CD4-positive, CD25-positive, alpha-beta regulatory T cell (primary cell): ENCODE measurements at places on chromosomes 11 and 22. TPM values are rescaled to one million over a fixed set of nuclear protein-coding genes. Genes with fewer than 3 reads are reported as not detected.

The PTPRCAP gene
- 291 TPM for total RNA-seq

DNA sequence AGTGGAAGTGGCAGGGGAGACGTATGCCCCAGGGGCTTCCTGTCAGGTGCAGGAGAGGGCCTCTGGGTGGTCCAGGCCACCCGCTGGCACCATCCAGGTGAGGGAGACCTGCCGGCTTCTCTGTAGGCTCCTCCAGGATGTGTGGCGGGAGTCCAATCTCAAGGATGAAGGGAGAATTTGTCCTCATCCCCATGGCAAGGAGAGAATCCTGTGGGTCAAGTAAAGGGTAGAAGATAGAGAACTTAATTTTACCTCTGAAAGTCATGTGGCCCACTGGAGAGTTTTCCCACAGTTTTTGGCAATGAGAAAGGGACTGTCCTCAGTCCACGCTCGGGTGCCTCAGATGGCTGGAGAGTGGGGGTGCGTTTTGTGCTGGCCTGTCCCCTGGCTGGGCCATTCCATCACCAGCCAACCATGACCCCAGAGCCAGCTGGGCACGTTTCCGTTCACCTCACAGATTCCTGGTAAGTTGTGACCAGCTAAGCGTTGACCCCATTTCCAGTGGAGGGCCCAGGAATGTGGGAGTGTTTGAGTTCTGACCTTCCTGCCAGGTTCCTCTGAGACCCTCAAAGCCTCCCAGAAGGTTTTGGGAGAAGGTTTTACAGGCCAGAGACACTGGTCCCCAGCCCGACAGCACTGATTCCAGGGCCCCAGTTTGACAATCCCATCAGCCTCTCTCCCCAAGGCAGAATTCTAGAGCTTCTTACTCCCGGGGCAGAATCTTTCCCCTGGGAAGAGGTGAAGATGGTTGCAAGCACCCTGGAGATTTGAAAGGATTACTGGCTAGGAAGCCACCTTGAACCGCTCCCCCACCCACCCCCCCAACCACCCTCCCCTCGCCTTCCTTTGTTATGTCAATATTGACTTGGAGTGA lies 2.6 kb downstream of the OVOL1 start:
- H3K27me3 ChIP-seq: peaks cover 14% of the 10 kb centered on the region
- H3K27ac ChIP-seq: no peak overlapping the region
- no peak for DNase-seq

GRCh38 chr11:12503039-12503484 lies 125.7 kb downstream of the PARVA start:
- no peak overlapping the region for H3K27ac ChIP-seq
- H3K27me3 ChIP-seq: no peaks in the 10 kb centered on the region

- H3K36me3 ChIP-seq: no peaks in the 10 kb centered on the region
- H3K4me1 ChIP-seq: no peaks in the 10 kb centered on the region
- H3K4me3 ChIP-seq: no peak overlapping the region
- no peaks in the 10 kb centered on the region for H3K27me3 ChIP-seq
- no peak for DNase-seq
- no peak overlapping the region for H3K27ac ChIP-seq
Observed at GRCh38 chr11:1218788-1219445, 3.9 kb upstream of the MUC5B start.

DNA sequence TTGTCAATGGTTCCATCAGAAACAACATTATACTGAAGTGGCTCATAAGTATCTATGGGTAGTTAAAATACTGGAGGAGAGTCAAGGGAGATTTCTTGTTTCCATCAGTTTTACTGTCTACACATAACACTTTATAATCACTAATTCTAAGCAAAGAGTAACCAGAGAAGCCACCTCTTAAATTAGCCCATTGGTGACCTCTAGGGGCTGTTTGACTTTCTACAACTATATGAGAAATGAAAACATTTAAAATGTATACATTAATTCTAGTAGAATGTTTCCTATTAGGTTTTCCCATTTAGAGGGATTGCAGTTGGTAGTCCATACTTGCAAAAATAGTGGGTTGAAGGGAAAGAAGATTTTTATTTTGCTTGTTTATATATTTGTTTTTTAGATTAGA lies 504.3 kb downstream of the FAM181B start:
- no peak overlapping the region for H3K27ac ChIP-seq
- no peaks in the 10 kb centered on the region for H3K27me3 ChIP-seq
- no peak overlapping the region for H3K4me3 ChIP-seq
- no peaks in the 10 kb centered on the region for H3K36me3 ChIP-seq
- DNase-seq: no peak
- no peaks in the 10 kb centered on the region for H3K4me1 ChIP-seq

DNA sequence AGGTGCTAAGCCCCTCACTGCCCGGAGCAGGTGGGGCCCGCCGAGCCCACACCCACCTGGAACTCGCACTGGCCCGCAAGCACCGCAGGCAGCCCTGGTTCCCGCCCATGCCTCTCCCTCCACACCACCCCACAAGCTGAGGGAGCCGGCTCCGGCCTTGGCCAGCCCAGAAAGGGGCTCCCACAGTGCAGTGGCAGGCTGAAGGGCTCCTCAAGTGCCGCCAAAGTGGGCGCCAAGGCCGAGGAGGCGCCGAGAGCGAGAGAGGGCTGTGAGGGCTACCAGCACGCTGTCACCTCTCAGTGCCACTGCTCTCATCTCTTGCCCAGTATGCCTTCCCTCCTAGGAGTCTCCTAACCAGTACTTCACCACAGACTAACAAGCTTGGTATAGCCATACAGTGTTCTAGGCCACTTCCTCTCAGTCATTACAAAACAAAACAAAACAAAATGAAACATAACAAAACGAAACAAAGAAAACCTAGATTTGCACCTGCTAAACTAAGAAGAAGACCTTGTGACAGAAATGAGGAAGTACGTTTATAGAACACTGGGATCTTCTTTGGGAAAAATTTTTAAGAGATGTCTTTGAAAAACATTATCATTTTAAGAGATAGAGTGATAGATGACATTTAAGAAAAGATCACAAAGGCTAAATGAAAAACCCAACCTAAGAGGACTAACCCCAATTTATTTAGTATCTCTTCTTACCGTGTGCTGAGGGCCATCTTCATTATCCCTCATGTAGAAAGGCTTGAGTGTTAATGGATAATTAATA lies 47.7 kb upstream of the GAB2 start:
- peak overlapping the region; percentile 78 for H3K27ac ChIP-seq
- peak overlapping the region; percentile 71 for H3K4me3 ChIP-seq
- DNase-seq: no peak
- peaks cover 13% of the 10 kb centered on the region for H3K4me1 ChIP-seq
- H3K36me3 ChIP-seq: no peaks in the 10 kb centered on the region

GRCh38 chr22:49367041-49367697 lies 460.5 kb downstream of the BRD1 start:
- DNase-seq: no peak
- H3K4me1 ChIP-seq: no peaks in the 10 kb centered on the region

- peaks cover 2% of the 10 kb centered on the region for H3K27me3 ChIP-seq
- DNase-seq: no peak
- no peaks in the 10 kb centered on the region for H3K4me1 ChIP-seq
Observed at GRCh38 chr11:110493346-110493745, 63.6 kb downstream of the FDX1 start.
